ENCODE measurements at places on chromosomes 7 and 10.
A peak's percentile ranks its signal among the peaks of the same experiment; 100 is the strongest.

- DNase-seq: no peak
Observed at GRCh38 chr10:132289439-132289838, 18.3 kb downstream of the STK32C start.

GRCh38 chr10:110147961-110148360 lies 59.4 kb upstream of the MXI1 start:
- no peak for DNase-seq

DNA sequence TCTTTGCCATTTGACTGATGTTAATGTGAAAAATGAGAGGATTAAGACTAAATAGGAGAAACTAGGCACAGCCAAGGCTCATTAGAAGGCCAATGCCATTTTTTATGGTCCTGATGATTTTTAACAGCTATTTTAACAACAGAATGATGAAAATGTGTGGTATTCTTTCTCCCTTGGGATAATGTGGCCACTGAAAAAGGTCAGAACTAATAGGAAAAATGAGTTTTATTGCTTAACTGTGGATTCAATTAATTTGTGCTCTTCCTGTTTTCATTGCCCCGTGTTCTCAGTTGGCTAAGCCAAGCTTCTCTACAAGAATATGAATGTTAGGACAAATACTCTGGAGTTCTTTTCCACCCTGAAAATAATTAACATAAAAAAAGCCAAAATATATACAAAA lies 56.6 kb downstream of the BMPER start:
- no peak for DNase-seq

- no peak for DNase-seq
Observed at GRCh38 chr10:111745982-111746381, 437.6 kb downstream of the GPAM start.

- no peak for DNase-seq
Observed at GRCh38 chr7:15628876-15629275, 57.6 kb downstream of the MEOX2 start.

GRCh38 chr7:39691821-39692220 lies 68.4 kb downstream of the RALA start:
- no peak for DNase-seq

GRCh38 chr10:120702032-120702431 lies 149.1 kb upstream of the WDR11 start:
- DNase-seq: no peak

GRCh38 chr10:34647875-34648865 lies 166.9 kb downstream of the PARD3 start:
- DNase-seq: no peak

- no peak for DNase-seq
Observed at GRCh38 chr10:10477844-10478243, 539.8 kb upstream of the CELF2 start.

GRCh38 chr10:28492116-28492920 lies 40.6 kb upstream of the WAC start:
- peak; percentile 38 for DNase-seq

- no peak for DNase-seq
Observed at GRCh38 chr7:129989466-129989865, 36.7 kb upstream of the UBE2H start.

GRCh38 chr10:13388478-13389230 lies 40.6 kb upstream of the SEPHS1 start:
- DNase-seq: no peak

DNA sequence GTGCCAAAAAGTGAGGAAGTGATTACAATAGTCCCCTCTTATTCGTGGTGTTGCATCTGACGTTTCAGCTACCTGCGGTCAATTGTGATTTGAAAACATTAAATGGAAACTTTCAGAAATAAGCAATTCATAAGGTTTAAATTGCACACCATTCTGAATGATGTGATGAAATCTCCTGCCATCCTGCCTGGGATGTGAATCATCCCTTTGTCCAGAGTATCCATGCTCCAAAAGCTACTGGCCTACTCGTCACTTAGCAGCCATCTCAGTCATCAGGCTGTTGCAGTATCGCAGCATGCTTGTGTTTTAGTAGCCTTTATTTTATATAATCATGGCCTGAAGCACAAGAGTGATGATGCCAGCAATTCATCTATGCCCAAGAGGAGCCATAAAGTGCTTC lies 97.7 kb upstream of the CDCA7L start:
- no peak for DNase-seq

GRCh38 chr7:39588416-39588815 lies 22.2 kb downstream of the YAE1 start:
- no peak for DNase-seq

DNA sequence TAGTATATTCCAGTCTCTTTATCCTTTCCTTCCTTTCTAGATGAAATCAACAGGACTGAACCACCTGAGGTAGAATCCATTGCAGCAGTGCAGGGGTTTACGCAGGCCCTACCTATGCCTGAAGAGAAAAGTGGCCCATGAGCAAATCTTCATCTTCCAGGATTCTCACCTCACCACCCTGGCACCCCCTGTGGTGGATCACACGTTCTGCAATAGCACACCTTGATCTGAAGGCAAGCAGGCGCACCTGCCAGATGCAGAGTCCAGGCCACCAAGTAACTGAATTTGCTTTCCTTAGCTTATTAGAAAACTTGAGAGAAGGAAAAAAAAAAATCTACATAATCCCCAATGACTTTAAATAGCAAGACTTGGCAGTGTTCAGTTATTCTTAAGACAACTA lies 121.4 kb downstream of the PIP4K2A start:
- DNase-seq: no peak
